Mesenchymal stem cell (in vitro differentiated cells and primary cell): ENCODE measurements at places on chromosomes 12 and 14.

- peak; percentile 69 for DNase-seq
Observed at GRCh38 chr14:54564071-54564867, 2.7 kb upstream of the SAMD4A start.

DNA sequence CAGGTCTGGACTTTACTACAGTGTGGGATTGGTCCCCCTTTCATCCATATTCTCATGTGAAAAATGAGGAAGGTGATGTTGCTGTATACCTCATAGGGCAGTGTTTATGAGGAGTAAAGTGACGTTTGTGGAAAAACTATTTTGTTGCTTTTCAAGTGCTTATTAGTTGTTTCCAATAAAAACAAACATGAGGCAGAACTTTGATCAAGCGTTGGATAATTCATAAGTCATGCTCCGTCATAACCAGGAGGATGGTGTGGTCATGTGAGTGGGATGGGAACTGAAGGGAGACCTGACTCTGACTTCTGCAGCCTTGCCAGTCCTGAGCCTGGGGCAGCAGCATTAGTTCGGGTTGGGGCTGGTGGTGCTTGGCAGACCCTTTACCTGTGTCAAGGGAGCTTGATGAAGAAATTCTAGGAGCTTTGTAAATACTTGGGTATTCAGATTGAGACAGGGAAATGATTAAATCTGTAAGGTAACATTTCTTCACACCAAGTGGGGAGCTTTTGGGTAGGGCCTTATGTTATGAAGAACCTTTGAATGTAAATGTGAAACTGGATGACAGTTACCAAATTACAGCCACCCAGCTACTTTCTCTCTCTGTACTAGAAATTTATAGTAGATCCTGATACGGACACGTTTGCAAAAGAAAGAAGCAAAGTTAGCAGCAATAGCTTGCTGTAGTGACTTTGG lies 462.4 kb upstream of the RGS6 start:
- no peak for DNase-seq

- DNase-seq: peak; percentile 92
Observed at GRCh38 chr14:85531587-85532373, 1.8 kb downstream of the FLRT2 start.

DNA sequence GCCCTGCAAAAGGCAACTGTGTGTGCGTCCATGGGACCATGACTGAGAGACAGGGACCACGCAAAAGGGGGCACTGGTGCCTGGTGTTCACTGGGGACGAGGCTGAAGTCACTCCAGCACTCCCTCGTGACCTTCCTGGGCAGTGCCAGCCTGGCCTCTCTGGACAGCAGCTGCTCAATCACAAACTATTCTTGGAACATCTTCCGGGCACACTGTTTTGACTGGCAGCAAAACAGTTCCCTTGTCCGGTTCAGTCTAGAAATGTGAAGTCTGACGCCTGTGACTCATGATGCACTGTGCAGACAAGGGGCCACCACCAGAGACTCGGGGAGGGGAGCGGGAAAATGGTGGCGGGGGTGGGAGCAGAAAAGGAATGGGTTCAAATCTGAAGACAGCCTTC lies 20.8 kb downstream of the SNRNP35 start:
- no peak for DNase-seq

GRCh38 chr12:59823567-59823966 lies 227.7 kb downstream of the SLC16A7 start:
- no peak for DNase-seq

DNA sequence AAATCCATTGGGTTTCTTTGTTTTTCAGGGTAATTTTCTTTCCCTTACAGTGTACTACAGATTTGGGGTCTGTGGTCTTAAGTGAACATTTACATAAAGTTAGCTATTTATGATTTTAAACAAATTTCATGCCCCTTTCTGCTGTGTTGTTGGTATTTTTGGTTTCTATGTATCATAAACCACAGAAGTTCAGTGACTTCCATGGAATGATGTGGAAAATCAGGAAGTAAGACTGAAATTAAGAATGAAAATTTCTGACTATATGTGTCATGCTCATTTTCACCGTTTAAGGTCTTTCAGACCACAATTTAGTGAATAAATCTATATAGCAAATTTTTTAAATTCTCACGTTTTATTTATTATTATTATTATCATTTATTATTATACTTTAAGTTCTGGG lies 31.7 kb downstream of the ETV6 start:
- no peak for DNase-seq

GRCh38 chr12:103093499-103094106 lies 136.1 kb downstream of the ASCL1 start:
- no peak for DNase-seq

DNA sequence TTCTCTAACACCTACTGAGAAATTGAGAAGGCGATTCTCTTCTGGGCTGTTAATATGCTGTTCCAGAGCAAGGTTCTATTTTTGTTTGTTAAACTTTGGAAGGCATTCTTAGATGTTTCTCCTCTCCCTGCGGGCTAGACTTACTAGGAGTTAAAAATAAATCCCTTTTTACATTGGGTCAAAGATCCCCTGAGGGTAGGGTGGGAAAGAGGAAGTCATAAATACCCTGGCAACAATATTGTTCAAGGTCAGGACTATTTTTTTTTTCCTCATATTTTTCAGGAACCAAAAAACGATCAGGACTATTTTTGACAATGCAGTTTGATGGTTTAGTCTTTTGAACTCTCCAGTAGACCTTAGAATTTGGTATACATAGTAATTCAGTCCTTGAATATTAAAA lies 12.0 kb upstream of the SLC2A14 start:
- DNase-seq: no peak

DNA sequence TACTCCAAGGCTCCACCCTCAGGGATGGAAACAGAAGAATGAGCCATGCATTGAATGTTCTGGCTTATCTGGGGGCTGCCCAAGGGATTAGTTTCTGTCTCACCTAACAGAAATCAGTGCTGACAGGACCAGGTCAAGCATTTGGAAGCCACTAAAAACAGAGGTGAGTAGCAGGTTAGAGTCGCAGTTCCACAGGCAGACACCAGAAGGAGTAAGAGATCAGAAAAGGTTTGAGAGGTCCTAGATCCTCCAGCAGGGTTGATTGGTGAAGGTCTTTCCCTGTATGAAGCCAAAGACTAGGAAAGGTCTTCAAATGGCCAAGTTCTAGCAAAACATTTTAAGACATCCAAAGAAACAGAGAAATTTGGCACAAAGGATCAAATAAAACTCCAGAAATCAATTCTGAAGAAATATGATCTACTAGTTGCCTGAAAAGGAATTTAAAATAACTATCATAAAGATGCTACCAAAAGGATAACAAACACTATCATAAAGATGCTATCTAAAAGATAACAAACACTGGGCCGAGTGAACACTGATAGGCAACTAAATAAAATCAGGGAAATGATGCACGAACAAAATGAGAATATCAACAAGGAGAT lies 19.5 kb upstream of the TTC9 start:
- DNase-seq: peak; percentile 56

- no peak for DNase-seq
Observed at GRCh38 chr12:110697236-110697635, 8.3 kb upstream of the HVCN1 start.

DNA sequence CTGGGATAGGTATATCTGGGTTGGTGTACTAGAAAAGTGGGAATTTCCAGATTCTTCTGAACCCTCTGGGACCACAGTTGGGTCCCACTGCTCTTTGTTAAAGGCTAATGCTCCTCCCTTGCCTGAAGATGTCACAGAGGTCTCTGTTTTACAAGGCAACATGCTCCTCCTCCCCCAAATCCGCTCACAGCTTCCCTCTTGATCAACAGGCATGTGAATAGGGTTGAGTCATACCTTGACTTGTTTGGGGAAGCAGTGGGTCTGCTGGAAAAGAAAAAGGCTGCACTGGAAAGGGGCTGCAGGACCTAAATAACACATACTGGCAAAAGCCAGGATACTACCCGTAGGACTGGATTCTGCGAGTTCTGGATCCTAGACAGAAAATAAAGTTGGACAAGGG lies 165.4 kb upstream of the TMEM260 start:
- no peak for DNase-seq

GRCh38 chr12:70849265-70849960 lies 71.1 kb downstream of the PTPRR start:
- DNase-seq: peak; percentile 12

GRCh38 chr12:118136559-118137003 lies 657 bp downstream of the PEBP1 start:
- peak; percentile 50 for DNase-seq

GRCh38 chr12:31518680-31519227 lies 72.2 kb downstream of the DENND5B start:
- peak; percentile 97 for DNase-seq

- DNase-seq: no peak
Observed at GRCh38 chr12:13288937-13289652, 92.6 kb downstream of the EMP1 start.

DNA sequence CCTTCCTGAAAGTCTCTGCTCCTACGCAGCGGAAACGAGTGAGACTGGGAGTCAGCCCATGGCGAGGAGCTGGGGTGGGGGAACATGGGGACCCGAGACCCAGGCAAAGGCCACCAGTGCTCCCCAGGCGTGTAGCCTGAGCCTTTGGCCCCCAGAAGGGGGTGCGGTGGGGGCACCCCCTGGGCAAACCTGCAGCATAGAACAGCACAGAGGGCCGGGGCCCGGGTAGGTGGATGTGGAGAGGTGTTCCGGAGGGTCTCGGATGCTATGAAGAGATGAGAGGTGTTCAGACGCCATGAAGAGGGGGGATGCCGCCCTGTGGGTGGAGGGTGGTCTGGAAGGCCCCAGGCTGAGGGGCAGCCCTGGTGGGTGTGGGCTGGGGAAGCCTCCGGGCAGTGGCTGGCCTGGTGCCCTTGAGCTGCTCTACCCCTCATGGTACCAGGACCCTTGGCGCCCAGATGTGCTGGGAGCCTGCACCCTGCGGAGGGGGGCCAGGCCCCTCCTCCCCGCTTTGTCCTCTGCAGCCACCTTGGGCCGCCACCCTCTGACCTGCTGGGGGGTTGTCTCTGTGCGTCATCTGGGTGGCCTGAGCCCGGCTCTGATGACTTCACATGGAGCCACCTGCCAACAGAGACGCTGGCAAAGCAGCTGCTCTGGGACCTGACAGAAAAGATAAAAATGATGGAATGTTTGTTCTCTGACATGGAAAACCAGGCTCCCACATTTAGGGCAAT lies 83.4 kb downstream of the KIF26A start:
- no peak for DNase-seq

DNA sequence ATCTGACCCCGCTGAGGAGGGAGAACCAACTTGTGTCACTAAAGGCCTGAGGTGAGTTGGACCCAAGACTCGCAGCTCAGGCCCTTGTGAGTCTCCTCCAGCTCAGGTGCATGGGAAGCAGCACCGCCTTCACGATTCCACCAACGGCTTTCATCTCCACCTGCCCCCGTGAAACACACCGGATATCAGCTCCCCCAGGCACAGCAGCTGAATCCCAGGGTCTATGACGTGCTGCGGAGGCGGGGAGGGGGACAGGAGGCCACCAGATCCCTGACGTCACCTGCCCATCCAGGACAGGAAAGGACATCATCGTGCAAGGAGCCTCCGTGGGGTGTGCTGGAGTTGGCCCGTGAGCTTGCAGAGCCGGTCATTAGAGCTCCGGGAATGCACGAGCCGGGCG lies 18.5 kb upstream of the SFSWAP start:
- DNase-seq: no peak

- DNase-seq: no peak
Observed at GRCh38 chr12:27869567-27869966, 89.5 kb upstream of the MANSC4 start.

GRCh38 chr12:106867651-106868050 lies 88.1 kb upstream of the TMEM263 start:
- peak; percentile 31 for DNase-seq

- peak; percentile 16 for DNase-seq
Observed at GRCh38 chr14:64324461-64324860, 30.3 kb upstream of the ESR2 start.
